SIG-M5 (cell line): ENCODE measurements at places on chromosomes 4 and X.

- no peak for DNase-seq
Observed at GRCh38 chr4:2260344-2261109, 1.4 kb downstream of the MXD4 start.

GRCh38 chrX:23304881-23305280, 29.8 kb upstream of the PTCHD1 start:
- DNase-seq, result no peak

GRCh38 chrX:96685210-96686099, 813 bp downstream of the DIAPH2 start:
- DNase-seq, result peak; percentile 43

DNA sequence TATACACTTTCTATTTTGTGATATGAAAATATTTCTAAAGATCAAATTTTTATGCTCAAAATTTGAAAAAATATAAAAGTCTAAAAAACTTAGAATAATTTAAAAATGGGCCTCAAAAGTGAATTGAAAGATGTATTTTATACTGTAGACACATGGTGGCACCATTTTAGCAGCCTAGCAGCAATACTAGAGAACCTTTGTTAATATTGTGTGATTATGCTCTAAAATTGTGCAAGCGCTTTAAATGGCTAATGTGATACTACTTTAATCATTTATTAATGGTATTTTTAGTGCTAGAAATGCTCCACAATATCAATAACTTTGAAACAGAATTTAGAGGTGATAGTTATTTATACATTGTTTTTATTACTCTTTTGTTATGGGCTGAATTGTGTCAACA, 3.7 kb upstream of the GUF1 start:
- no peak for DNase-seq

DNA sequence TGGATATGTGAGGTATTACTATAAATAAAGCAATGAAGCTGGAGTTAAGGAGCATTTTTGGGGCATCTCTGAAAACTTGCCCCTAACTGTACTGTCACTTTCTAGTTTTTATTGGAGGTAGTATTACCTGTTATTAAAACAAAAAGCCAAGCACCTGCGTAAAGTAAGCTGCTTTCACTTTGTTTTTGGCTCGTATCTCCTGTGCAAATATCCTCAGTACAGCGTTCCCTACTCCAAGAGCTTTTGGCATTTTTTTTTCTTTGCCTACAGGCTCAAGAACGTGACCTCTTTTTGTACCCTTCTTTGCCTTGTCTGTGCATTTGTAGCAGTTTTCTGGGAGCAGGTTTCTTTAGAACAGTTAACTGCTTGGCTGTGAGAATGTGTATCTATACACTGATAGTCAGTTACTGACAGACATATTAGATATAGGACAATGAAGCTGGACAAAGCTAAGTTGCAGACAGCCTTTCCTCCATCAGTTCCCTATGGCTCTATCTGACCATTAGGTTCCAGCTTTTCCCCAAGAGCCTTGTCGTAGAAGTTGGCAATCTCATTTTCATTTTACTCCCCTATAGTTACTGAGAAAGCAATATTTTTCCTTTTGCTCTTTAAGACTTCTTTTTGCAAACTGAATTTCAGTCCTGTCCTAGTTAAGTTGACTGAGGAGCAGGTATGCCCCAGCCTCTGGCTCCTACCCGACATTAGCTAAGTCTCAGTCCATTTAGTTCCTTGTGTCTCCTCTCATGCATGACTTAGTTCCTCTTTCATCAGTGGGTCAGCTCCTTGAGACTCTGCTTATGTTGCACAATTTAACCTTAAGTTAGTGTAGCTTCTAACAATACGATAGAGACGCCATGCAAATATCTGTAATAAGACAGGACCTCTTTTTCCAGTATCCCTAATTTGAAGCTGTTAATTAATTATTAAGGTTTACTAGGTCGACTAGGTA, 71.5 kb upstream of the HPRT1 start:
- peak; percentile 26 for DNase-seq
